ENCODE measurements at places on chromosomes 13 and 19.

- no peak for DNase-seq
Observed at GRCh38 chr13:95707035-95707434, 30.1 kb downstream of the DNAJC3 start.

DNA sequence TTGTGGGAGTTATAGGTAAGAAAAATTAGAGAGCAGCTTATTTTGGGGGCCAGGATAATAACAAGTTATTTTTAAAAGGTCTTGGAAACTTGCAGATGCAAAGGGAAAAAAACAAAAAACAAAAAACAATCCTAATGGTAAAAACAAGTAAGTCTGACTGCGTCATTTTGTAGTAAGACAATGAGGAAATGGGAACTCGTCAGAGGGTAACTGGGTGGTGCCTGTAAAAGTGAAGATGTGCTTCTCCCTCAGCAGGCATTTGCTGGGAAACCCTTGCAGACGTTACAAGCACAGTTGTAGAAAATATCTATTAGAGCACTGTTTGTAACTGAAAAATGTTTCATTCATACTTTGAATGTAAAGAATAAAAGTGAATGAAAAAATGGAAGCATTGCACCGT lies 2.2 kb upstream of the TNFSF13B start:
- no peak for DNase-seq

- DNase-seq, result peak; percentile 6
Observed at GRCh38 chr13:62512194-62513141, 1096.8 kb upstream of the PCDH20 start.

GRCh38 chr13:111184458-111185401 lies 69.6 kb downstream of the ARHGEF7 start:
- no peak for DNase-seq

- peak; percentile 20 for DNase-seq
Observed at GRCh38 chr13:59880468-59880867, 283.3 kb downstream of the DIAPH3 start.

GRCh38 chr19:49231804-49232203 lies 74.2 kb downstream of the TRPM4 start:
- DNase-seq, result no peak

DNA sequence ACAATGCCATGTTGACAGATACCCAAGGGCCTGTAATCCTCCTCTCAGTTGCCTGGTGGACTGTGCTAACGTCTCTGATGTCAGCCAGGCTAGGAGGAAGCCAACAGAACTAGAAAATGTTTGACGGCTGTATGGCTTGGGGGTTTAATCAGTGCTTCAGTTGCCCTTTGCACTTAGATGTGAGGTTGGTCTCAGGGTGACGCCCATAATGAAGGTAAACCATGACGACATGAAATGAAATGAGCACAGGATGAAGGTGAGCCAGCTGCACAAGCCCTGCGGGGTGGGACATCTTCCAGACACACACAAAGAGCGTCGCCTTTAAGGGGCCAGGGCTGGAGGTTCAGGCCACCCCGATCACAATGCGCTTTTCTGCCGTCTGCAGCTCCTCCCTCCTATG lies 127.2 kb downstream of the CRYL1 start:
- DNase-seq, result no peak

- DNase-seq, result peak; percentile 56
Observed at GRCh38 chr13:30720172-30720869, 15.0 kb upstream of the ALOX5AP start.

GRCh38 chr13:29621841-29622240 lies 26.4 kb upstream of the SLC7A1 start:
- peak; percentile 20 for DNase-seq

DNA sequence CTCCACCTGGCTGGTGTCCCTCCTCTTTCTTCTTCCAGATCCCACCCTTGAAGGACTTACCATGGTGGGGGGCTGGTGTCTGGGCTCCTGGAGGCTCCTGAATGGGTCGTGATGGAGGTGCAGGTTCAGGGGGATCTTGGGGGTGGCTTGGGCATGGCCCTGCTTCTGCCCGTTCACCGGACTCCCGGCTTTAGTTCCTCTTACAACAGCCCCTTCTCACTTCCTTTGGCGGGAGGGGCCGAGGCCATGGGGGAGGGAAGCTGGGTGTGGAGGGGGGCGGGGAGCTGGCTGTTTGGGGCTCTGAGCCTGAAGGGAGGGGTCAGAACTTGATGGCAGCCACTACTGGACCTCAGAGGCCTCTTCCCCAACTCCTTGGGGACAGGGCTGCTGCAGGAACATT lies at the start of gene MYO1F:
Gene MYO1F (minus strand): TSS at position 196 of the 400 bp plus-strand sequence. CDS start 133 bp downstream, at position 63.
- DNase-seq, result no peak

DNA sequence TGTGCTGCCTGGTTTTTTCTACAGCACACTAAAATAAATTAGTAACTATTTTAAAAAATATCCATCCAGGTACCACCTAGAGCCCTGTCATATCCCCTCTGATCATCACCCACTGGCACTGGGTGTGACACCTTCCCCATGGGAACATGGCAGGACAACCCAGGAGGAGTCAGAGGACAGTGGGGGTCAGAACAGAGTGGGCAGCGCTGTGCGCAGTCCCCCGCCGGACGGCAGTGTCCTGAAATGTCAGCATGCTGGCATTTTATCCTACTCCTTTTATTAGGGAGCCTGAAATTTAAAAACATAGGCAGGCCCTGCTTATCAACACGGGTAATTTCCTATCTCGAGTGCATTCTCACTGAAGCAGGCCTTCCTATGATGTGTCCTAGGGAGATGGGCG lies 42.1 kb upstream of the GAS6 start:
- no peak for DNase-seq

- DNase-seq, result peak; percentile 54
Observed at GRCh38 chr19:10230173-10230860, 814 bp downstream of the S1PR2 start.

- peak; percentile 52 for DNase-seq
Observed at GRCh38 chr13:107157271-107157670, 589.3 kb upstream of the ARGLU1 start.

GRCh38 chr19:57506163-57506562 lies 6.4 kb downstream of the ZNF773 start:
- DNase-seq, result no peak

DNA sequence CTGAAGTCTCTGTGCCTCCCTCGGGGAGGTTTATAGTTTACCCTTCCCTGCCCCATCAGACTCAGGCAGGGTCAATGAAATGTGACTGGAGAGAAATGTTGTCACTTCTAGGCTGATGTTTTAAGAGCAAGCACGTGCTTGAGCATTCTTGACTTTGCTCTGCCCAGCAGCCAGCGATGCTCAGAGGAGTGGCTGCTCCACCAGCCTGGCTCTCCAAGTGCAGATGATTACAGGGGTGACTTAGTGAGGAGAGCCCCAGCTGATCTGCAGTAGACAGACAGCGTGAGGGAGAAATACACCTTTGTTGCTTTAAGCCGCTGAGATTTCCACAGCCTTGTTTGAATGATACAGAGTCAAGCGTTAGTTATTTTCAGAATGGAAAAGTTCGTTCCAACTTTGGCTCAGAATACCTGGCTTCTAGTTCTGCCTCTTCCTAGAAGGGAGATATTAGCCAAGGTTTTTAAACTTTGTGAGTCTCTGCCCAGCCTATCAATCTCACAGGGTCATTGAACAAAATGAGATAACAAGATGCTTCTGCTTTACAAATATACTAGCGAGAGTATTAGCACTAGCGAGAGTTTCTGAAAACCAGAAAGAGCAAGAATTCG lies 143.6 kb downstream of the OXGR1 start:
- no peak for DNase-seq

- peak; percentile 40 for DNase-seq
Observed at GRCh38 chr13:35925669-35926068, 205.5 kb downstream of the DCLK1 start.

GRCh38 chr13:113168211-113168610 lies 9.8 kb downstream of the PROZ start:
- no peak for DNase-seq

DNA sequence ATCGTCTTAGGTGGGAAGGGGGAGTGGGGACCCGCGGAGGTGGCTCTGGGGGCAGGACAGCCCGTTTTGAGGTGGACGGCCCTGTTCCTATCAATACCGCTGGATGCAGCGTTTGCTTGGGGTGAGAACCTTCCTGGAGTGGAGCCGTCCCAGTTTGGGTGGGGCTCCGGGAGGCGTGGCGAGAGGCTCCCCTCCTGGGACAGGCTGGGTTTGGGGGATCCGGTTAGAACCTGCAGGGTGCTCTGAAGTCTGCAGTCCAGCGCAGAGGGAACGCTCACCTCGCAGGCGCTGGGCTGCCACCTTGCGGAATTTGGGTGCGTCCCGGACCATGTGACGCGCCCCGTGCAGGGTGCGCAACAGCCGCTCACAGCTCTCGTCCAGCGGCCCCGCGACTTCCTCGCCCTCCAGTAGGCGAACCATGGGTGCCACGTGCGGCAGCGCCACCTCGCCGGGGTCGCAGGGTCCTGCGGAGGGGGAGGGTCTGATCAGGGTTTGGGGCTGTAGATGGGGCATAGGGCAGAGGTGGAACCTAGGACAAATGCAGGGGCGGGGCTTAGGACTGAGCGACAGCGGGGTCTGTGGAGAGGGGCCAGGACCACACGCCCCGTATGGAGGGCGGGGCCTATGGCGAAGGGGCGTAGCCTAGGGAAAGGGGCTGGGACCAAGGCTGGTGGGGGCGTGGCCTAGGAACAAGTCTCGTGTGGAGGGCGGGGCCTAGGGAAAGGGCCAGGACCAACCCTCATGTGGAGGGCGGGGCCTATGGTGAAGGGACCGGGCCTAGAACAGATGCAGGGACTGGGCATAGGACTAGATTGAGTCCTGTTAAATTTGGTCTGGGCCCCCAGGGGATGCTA lies 13.8 kb downstream of the SH2D3A start:
- DNase-seq, result peak; percentile 47

- no peak for DNase-seq
Observed at GRCh38 chr13:106527826-106528225, 7.6 kb downstream of the EFNB2 start.

- DNase-seq, result no peak
Observed at GRCh38 chr19:17183271-17183761, 31.8 kb upstream of the USE1 start.

Measured in fibroblast of skin of abdomen (primary cell).